ENCODE measurements at places on chromosomes 2 and 18.

DNA sequence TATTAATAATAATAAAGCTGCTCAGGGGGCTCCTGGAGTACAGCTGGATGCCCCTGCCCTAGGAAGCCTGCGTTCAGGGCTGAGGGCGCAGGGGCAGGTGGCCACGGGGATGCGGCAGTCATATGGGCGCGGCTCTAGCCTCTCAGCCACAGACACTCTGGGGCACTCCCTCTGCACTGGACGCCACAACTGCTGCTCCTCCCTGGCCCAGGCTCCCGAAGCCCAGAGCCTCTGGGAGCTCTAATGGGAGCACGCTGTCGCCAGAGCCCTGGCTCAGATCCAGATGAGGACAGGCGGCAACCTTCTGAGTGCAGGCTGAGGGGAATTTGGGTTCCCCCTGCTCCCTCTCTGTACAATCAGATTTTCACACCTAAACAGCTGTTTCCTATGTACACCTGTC, 93.6 kb downstream of the MTCL1 start:
- DNase-seq, result no peak

GRCh38 chr18:35506024-35506712, 8.4 kb upstream of the INO80C start:
- DNase-seq, result no peak

- DNase-seq, result peak; percentile 39
These were observed at the start of gene POU3F3 for GRCh38 chr2:104853534-104854497. TSS of gene POU3F3 (plus strand) at chr2:104854115. CDS start at chr2:104855511, 1,396 bp downstream.

- DNase-seq, result no peak
These were observed 633.0 kb upstream of the TMEFF2 start for GRCh38 chr2:192827735-192828134.

GRCh38 chr2:131673400-131674173, 145.9 kb downstream of the CCDC74A start:
- DNase-seq, result peak; percentile 61

DNA sequence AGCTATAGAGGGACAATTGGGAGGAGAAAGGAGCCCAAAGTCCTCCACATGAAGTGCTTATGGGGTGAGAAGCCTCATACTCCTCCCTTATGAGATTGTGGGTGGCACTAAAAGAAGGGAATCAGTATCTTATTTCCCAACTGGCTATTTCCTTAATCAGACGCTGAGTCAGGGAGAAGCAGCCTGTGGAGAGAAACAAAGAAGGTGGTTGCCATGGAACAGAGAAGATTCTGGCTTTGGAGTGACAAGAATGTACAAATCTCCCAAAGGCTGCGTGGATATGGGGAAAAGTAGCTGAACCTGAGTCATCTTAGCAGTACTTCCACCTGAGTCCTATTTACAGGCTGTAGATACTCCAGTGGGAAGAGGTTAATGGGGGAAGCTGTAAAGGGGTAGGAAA, 115.8 kb upstream of the CWC22 start:
- DNase-seq, result no peak

DNA sequence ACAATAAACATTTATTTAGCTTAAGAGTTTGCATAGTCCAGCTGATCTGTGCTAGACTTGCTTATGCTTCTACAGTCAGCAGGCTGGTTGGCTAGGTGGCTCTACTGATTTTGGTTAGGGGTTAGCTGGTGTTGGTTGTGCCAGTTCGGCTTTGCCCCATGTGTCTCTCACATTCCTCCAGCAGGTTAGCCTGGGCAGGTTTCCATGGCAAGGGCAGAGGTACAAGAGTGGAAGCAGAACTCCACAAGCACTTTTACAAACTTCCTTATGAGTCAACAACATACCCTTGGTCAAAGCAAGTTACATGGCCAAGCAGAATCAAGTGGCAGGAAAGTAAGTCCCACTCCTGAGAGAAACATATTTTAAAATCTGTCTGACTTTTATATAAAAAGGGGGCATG, 82.3 kb downstream of the SS18 start:
- no peak for DNase-seq

DNA sequence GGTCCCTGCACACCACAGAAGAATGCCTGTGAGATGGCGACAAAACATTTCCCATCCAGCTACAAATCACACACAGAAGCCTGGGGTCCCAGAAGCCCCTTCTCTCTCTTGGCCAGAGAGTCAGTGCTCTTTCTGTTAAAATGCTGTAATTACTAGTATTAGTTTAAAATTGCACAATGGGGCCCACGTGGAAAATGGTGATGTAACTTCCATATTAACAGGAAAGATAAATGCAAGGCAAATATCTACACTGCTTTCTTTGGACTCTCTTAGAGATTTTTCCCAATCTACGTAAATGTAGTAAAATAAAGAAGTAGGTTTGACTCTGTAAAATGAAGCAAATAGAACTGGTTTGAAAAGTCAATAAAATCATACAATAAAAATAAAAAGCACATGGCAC, 113.9 kb upstream of the TFCP2L1 start:
- DNase-seq, result no peak

GRCh38 chr18:69870736-69871135, 76.9 kb downstream of the CD226 start:
- DNase-seq, result no peak

- DNase-seq, result no peak
These were observed 97.8 kb downstream of the B3GNT2 start for GRCh38 chr2:62293490-62294271.

- no peak for DNase-seq
These were observed 190.5 kb downstream of the ZFP36L2 start for GRCh38 chr2:43035922-43036321.

GRCh38 chr18:62179213-62179612, 7.6 kb downstream of the PIGN start:
- no peak for DNase-seq

DNA sequence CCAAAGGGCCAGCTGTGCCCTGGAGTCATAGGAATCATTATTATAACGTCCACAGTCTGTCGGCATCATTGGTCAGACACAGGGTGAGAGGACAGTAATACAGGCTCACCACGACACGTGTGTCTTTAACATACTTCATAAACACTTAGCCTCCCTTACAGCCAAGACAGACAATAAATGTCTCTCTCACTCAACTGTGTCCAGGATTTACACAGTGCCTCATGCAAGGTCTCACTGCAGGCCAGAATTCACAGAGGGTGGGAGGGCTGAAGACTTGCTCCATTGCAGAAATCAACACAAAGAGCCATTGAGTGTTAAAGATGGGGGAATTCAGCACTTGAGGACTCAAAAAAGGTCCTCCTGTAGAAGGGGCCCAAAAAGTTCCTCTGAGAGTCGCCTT, 210.5 kb downstream of the BCL2 start:
- no peak for DNase-seq

DNA sequence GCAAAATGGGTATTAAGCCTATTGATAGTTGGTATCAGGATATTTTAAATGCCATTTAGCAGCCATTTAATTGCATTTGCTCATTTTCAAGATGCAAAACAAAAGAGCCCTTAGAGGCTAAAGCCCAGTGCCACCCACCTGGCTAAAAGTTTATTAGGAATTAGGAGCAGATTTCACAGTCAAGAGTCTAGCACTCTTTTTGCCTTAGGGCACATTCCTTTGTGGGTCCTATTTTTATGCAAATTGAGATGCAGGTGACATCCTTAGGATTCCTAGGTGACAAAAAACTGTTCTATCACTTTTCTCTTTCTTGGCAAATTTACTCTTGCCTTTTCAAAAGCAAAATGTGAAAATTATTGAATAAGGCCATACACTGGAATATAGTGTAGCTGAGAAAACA, 42.0 kb downstream of the CTNNA2 start:
- DNase-seq, result no peak

DNA sequence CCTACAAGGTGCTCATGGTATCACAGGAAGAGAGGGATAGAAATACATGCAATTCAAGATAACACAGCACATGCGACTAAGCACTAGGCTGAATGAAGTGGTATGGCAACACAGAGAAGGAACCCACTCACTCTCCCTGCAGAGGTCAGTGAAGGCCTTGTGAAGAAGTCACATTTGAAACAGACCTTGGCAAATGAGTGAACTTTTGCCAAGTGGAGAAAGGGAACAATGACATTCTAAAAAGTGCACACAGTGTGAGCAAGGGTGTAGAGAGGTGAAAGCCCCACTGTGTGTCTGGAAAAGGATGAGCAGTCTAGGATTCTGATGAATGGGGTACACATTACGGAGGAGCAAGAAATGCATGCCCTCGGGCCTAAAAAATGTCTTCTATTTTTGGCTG, 23.3 kb downstream of the KLF7 start:
- peak; percentile 44 for DNase-seq

DNA sequence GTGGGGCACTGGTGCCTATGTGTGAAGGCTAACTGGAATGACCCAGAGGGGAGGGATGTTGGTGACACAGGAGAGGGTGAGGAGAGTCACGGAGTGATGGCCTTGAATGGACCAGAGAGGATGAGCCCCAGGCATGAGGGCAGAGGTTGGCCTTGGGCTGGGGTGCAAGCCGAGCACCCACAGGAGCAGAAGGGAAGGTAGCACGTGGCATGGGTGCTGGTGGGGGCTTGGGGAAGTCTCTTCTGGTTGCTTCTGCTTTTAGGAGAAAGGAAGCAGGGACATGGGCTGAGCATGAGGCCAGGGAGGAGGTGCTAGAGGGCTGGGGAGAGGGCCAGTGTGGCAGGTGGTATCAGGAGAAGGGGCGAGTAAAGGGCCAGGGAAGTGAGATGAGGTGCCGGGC, 183.8 kb downstream of the DYSF start:
- DNase-seq, result no peak

DNA sequence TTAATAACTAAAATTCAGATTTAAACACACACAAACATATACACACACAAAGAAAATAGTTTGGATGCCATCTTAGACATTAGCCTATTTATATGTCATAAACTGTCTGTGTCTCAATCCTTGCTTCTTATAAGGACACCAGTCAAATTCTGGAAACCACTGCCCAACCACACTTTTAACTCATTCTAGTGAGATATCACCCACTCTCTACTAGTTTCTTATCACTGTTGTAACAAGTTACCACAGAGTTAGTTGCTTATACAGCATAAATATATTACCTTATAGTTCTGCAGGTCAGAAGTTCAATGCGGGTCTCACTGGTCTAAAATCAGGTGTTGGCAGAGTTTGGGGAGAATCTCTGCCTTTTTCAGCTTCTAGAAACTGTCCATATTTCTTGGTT, 239.1 kb downstream of the MTX2 start:
- no peak for DNase-seq

DNA sequence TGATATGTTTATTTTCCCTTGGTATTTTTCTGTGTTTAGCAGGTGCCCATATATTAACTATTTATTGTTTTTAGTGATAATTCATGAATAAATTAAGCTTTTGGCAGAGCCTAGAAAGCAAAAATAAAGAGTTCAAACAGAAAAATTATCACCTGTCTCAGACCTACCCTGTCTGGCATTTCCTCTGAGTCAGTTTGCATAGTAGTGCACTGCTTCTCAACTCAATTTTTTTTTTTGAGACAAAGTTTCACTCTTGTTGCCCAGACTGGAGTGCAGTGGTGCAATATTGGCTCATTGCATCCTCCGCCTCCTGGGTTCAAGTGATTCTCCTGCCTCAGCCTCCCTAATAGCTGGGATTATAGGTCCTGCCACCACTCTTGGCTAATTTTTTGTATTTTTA, 793.9 kb downstream of the SUCLG1 start:
- DNase-seq, result no peak

DNA sequence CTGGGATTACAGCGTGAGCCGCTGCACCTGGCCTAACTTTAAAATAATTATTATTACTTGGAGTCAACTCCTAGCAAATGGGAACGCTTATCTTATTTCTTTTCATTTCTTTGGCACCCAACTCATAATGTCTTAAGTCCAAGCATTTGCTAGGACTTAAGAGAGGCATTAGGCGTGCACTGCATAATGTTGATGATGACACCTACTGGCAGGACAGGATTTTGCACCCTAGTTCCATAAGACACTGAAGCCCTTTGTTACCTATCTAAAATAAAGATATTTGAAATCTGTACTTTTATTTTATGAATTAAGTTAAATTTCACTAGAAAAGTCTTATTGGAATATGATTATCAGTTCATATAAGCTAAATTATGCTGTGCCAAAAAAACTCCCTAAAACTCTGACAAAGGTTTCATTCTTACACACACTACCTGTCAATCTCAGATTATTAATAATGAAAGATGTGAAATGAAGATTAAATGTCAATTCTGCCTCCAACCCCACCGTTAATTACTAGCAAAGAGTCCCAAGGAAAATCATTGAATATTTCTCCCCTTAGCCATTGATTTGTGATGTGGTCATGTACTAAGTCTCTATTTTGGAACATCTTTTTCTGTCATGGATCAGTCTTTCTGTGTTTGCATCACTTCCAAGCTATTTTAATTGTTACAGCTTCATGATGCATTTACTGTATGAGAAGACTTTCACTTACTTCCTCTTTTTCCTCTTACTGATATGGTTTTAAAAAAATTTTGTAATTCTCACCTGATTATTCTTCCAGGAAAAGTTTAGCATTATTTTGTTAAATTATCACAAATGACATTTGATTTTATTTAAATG, 12.7 kb upstream of the CDH2 start:
- no peak for DNase-seq

DNA sequence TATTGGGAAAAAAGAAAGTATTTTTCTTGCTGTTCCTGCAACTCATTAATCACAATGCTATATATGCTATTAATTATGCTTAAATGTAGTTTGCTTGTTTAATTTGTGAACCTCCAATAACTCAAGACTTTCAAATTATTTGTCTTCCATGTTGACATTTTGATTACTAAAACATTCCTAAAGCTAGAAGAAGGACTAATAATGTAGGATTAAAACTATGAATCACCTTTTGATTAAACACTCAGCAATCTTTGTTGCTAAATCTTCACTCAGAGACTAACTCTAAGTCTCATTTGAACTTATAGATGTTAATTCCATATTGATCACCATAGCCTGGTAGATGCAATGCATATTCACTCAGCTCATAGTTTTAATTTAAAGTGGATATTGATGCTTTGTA, 524.6 kb upstream of the ZEB2 start:
- DNase-seq, result no peak

DNA sequence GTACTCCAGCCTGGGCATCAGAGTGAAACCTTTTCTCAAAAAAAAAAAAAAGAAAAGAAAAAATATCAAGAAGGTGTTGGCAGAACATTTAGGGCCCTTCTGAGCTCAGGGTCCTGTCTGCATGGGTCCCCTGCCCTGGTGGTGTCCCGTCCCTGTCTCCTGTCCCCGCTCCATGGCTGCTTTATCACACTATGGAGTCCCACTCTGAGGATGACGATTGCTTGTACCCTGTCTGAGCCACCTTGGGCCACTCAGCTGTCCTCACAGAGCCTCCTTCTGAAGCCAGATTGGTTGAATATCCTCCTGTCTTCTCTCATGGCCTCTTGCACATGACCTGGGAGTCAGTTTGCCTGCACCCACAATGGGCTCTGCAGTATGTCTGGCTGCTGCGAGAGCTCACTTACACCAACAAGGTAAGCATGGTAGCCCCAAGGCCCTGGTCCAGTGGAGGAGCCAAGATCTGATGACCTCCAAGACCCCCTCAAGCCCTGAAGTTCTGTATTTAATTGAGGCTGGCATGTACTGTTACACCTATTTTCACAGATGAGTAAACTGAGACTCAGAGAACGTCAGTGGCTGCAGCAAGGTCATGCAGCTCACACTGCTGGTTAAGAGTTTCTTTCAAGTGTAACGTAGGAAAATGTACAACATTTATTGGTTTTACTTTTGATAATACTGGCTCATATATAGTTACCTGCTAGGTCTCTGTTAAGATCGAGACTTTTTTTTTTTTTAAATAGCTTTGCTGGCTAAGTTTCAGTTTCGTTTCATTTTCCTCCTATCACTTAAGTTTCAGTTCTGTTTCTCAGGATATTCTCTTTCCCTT, 16.9 kb upstream of the ZCCHC2 start:
- peak; percentile 44 for DNase-seq

Data from CD4-positive, alpha-beta T cell treated with Interleukin-21 for 1 hour (primary cell).